ENCODE measurements at places on chromosomes 4 and X.

DNA sequence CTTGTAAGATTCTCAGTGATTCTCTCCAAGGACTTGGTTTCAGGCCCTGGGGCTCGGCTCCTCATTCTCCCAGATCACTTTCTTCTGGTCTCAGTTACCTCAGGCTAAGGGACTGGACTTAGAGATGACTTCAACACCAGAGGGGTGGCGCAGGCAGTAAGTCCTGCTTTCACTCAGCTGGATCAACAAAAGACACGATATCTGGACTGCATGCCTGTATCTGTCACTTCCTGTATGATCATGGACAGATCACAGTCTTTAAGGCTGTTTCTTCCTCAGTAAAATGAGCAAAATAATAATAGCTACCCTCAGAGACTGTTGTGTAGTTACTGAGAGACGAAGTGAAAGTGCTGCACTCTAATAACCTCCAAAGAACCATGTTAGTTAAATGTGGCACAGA, 19.5 kb upstream of the CXCR3 start:
- DNase-seq, result no peak

GRCh38 chr4:147571036-147571770, 46.0 kb upstream of the TMEM184C start:
- DNase-seq, result no peak

DNA sequence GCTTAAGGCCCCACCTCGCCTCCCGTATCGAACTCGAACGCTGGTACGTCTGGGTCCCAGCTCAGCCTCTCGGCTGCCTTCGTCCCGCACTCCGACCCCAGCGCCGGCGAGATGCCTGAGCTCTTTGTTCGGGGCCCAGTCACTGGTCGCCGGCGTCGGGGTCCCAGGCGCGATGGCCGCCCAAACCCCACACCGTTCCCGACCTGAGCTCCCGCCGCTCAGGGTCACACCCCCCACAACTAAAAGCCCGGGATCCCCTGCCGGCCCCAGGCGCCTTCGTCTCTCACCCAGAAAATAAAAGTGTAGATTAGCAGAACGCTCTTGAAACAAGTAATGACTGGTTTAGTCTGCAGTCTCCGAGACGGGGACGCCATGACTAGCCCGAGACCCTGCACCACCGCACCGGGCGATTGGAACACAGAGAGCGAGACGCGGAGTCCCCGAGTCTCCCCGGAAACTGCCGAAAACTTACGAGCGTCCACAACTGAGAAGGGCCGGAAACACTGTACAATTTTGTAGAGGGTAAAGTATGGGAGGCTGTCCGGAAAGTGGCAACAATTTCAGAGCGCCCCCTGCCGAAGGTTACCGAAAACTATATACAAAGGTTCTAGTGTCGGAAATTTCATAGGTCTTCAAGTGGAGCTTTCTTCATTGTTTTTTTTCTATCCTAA, at the start of gene TSPAN6:
Gene TSPAN6, minus strand, starts transcription at position 486 of the 671 bp plus-strand sequence. Its CDS starts 112 bp downstream, at position 374.
- peak; percentile 81 for DNase-seq

- no peak for DNase-seq
Observed at GRCh38 chr4:179071131-179071530, 1628.9 kb upstream of the AGA start.

DNA sequence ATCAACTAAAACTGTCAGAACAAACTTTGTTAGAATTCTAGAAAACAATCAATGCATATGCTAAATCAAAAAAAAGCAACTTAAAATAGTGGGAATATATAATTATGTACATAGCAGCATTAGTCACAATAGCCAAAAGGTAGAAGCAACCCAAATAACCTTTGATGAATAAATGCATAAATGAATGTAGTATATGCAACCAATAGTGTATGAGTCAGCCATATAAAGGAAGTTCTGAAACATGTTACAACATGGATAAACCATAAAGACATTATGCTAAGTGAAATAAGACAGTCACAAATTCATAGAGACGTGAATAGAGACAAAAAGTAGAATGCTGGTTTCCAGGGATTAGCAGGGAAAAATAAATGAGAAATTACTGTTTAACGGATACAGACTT, 762.8 kb upstream of the INTU start:
- no peak for DNase-seq

All from urothelium cell line (cell line).